Ammon's horn (tissue), 1 donor: ENCODE measurements at places on chromosomes 16 and 17.
A peak's percentile ranks its signal among the peaks of the same experiment; 100 is the strongest.

DNA sequence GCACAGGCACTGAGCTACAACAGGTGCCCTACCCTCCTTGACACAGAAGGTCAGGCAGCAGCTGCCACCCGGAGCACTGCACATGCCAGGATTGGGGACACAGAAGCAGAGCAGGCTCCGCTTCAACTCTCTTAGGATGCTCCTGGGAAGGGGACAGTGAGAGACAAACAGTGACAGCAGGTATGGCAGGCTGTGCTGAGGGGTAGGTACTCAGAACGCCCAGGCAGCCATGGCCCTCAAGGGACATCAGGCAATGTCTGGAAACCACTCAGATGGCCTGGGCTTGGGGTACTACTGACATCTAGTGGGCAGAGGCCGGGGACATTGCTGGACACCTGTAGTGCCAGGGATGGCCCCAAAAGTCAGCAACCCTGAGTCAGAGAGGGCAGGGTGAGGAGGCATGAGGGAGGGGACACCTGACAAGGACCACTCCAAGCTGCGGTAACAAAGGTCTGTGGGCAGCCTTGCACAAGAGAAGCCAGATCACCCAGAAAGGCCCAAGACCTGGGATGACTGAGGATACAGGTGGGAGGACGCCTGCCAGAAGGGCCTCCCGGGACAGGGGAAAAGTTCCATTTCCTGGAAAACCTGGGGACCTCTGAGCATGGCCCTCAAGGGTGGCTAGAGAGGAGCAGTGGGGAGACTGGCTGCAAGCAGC lies 21.2 kb downstream of the PEMT start:
- peak; percentile 58 for DNase-seq

DNA sequence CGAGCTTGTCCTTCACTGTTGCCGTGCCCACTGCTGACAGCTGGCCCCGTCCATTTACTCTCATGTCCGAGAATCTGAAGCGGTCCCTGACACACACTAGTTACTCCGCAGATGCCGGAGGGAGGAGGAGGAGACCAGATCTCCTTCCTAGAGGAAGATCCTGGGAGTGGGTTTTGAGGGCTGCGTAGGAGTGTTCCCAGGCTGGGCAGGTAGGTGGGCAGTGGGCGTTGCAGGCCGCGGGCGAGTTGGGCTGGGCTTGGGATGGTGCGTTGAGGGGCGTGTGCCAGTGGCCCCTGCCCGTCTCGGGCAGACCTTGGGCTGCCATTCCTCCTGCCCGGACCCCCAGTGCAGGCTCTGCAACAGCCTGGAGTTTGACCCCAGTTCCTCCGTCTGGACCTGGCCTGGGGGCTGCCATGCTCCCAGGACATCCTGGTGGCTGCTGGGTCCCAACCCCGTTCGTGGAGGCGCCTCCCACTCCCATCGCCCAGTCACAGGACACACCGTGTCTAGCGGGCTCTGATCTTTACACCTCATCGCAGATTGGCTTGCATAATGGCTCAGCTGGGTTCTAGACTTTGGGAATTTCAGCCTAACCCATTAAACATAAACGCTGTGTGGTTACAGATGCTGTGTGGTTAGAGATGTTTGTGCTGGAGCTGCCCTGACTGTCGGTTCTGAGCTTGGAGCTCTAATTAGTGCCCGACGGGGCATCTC lies 22.8 kb downstream of the CACNA1H start:
- no peak for DNase-seq

DNA sequence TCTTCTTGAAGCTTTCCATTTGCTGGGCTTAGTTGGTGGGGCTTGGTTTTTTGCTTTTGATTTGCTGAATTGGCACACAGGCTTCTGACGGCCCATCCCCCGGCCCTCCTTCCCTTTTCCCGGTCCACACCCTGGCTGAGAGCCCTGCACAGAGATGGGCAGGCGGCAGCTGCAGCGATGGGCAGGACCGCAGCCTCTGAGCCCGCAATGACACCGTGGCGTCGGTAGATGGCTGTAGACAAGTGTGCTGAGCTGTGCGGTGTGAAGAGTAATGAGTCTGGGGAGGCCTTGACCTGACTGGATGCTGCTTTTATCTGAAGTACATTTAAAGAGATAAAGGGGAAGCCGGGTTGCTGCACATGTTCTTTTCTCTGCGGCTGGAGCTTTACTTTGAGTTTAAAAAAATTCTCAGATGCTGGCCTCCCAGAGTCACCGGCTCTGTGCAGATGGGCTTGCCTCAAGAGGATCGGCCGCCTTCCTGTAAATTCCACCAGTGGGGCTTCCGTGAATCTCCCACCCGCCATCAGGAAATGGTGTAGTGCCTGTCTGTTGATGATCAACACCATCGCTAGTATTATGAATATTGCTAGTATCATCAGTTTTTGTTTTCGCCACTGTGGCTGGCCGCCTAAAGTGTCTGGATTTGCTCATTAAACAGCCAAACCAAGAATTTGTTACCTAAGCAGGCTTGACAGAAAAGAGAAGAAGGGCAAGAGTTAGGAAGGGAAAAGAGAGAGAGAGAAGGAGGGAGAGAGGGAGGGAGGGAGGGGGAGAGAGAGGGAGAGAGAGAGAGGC lies 245.6 kb upstream of the RBFOX1 start:
- peak; percentile 75 for DNase-seq

GRCh38 chr16:56669840-56670619 lies 416 bp downstream of the MT1H start:
- no peak for DNase-seq

DNA sequence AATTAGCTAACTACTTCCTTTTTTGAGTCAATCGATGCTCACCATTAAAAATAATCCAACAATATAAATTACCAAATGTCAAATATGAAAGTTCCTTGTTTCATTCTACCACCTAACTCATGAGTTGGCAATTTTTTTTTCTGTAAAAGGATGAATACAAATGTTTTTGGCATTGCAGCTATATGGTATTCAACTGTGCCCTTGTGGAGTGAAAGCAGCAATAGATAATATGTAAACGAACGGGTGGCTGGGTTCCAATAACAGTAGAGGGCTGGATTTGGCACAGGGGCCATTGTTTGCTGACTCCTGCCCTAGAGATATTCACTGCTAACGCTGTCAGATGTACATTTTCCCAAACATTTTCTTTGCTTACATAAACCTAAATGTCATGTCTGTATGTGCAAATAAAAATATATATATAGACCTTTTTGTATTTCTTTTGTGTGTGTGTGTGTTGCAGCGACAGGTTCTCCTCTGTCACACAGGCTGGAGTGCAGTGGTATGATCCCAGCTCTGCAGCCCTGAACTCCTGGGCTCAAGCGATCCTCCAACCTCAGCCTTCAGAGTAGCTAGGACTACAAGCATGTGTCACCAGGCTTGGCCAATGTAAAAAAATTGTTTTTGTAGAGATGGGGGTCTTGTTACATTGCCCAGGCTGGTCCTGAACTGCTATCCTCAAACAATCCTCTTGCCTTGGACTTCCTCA lies 73.9 kb downstream of the RPGRIP1L start:
- DNase-seq: no peak

DNA sequence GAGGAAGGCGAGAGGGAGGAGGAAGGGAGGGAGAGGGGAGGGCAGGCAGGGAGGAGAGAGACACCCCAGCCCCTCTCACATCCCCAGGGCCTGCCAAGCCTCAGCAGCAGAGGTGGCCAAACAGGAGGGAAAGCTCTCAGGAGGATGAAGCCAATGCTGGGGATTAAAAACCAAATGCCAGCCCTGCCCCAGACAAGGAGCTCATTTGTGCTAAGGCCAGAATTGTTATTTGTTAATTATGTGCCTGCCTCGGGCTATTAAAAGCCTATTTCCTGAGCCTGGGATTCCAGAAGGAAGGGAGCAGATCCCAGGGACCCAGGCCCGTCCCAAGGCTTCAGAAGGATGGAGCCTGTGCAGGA lies 27.9 kb upstream of the GINS2 start:
- peak; percentile 68 for DNase-seq

DNA sequence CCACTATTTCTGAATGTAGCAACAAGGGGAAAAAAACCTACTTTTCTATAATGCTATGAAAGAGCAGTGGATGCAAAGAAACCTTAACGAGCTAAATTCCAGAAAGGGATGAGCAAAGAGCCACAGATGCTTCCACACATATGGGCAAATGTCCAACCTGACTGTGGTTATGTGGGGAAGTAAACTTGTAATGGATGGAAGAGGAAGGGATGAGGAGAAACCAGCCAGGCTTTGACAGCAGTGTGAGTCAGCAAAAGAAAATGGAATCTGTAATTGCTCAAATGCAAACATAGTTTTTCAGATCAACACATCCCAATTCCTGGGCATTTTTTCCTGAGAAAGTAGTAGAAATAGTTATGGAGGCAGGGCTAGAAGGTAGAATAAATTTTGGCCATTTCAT lies 204.8 kb upstream of the CPHXL start:
- DNase-seq: no peak

- no peak for DNase-seq
Measured at GRCh38 chr17:55825213-55825612, 74.4 kb downstream of the PCTP start.

DNA sequence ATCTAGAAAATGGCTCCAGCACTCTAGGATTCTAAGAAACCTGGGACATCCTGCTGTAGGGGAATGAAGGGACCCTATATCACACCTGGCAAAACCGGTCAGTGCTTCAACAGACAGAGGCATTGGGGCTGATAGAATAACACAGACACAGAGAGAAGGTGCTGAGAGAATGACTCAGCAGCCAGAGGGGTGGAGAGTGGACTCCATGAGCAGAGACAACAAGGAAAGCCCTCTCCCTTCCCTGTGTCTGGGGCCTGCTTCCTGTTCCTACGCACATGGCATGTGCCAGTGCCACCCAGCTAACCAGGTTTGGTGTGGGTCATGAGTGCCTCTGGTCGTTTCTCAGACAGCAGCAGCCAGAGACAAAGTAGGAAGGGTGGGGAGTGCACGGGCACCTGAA lies 140.3 kb downstream of the CCT6B start:
- DNase-seq: no peak

GRCh38 chr17:81336930-81337325 lies 41.8 kb upstream of the SLC38A10 start:
- DNase-seq: no peak

- DNase-seq: no peak
Measured at GRCh38 chr16:3487521-3488410, 7.5 kb downstream of the C16orf90 start.

GRCh38 chr17:69761011-69761410 lies 314.0 kb upstream of the KCNJ16 start:
- no peak for DNase-seq

DNA sequence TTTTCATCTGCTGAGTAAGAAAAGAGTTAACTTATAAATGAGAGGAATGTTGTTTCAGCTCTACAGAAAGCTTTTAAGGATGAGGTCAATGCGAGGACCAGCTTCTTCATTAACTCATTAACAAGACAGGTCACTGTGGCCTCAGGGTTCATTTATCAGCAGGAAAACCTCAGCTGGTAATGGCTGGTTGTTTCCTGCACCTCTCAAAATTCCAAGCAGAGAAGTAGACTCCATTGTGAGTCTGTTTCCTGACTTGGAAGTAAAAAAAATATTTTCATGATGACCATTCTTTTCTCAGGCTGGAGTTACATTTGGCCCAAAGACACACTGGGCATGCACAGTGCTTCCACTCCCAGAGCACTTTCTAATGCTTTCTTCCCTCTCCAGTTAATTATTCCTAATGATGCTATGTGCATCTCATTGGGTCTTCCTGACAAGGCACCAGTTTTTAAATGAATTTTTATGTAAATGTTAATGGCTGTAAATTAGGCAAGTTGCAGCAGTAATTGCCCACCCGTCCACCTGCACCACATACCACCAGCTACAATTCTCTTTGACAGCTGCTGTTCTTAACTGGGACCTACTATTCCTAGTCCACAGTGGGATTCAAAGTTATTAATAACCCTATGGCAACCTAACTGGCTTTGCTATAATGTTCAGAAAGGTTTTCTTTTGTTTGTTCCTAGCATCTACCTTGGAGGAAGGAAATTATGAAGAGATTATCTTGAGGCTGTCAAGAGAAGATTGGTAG lies 89.5 kb upstream of the BCAR1 start:
- no peak for DNase-seq

DNA sequence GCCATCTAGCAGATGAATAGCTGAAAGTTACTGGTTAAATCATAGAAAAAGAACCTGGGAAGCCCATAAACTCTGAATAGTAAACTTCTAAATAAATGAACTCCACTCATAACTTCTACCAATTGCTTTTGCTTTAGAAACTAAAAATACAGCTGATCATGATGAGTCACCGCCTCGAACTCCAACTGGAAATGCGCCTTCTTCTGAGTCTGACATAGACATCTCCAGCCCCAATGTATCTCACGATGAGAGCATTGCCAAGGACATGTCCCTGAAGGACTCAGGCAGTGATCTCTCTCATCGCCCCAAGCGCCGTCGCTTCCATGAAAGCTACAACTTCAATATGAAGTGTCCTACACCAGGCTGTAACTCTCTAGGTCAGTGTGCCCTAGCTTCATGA lies 9.7 kb downstream of the KAT7 start:
- DNase-seq: no peak

- no peak for DNase-seq
Measured at GRCh38 chr17:32621612-32622312, 135.0 kb downstream of the CDK5R1 start.

GRCh38 chr17:33266611-33267010 lies 26.5 kb downstream of the ASIC2 start:
- no peak for DNase-seq

DNA sequence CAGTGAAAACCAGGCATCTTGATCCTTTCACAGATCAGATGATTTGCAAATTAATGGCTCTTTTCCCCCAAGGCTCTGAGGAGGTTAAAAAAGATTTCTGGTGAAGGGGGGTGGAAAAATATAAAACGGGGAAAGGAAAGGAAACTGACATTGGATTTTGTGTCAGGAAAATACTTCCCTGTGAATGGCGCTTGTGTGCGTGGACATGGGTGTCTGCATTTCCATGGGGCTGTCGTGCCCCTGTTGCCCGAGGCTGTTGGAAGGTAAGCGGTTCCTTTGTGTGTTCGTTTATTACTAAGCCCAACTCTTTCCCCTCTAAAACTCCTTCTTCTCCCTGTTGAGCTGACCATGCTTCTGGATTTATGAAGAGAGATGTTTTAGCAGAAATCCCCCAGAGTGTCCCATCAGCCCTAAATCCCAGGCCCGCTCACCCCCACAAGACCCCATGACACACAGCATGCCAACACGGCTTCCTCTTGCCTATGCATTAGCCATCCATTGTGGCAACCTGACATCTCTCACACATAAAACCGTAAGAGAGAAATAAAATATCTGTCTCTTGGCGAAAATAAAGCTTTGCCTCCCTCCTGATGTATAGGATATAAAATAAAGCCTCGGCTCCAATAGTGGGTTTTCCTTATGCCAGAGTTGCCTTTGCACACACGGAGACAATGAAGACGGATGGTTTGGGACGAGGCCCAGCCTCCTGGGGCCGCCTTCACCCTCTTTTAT lies 7.3 kb upstream of the LHX1 start:
- DNase-seq: no peak
